KG1 (cell line): ENCODE measurements at places on chromosomes 16 and 17.

GRCh38 chr16:23826528-23827045, 9.2 kb upstream of the PRKCB start:
- DNase-seq = peak; percentile 77

- no peak for DNase-seq
These were observed 116.3 kb downstream of the USP22 start for GRCh38 chr17:20926532-20926931.

GRCh38 chr17:77126519-77126918, 14.2 kb upstream of the SEC14L1 start:
- no peak for DNase-seq

GRCh38 chr16:86259499-86259898, 250.8 kb upstream of the FOXF1 start:
- DNase-seq = no peak

DNA sequence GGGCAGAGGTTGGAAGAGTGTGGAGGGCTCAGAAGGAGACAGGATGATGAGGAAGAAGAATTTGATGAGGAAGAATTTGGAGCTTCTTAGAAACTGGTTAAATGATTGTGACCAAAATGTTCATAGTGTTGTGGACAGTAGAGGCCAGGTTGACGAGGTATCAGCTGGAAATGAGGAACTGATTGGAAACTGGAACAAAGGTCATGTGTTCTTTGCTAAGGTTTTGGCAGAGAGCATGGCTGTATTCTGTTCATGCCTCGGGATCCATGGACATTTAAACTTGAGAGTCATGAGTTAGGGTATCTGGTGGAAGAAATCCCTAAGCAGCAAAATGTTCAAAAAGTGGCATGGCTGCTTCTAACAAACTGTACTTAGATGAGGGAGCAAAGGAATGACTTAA, 19.3 kb downstream of the CHMP6 start:
- no peak for DNase-seq

DNA sequence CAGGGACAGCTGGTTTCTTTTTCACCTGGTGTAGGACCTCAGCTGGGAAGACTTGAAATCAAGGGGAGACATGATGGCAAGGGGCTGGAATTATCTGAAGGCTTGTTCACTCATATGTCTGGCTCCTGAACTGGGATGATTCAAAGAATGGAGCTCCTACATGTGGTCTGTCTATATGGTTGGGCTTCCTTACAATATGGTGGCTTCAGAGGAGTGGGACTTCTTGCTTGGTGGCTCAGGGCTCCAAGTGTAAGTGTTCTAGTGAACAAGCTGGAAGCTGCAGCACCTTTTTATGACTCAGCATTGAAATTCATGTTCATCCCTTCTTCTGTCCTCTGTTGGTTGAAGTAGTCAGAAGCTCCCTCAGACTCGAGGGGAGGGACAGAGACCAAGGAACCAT, 127.9 kb downstream of the MSI2 start:
- DNase-seq = no peak

- no peak for DNase-seq
These were observed 112.0 kb upstream of the METRNL start for GRCh38 chr17:82967268-82968032.

- no peak for DNase-seq
These were observed 37.1 kb downstream of the C16orf87 start for GRCh38 chr16:46793841-46794240.

- DNase-seq = no peak
These were observed 325.7 kb upstream of the TBX2 start for GRCh38 chr17:61073799-61074513.

DNA sequence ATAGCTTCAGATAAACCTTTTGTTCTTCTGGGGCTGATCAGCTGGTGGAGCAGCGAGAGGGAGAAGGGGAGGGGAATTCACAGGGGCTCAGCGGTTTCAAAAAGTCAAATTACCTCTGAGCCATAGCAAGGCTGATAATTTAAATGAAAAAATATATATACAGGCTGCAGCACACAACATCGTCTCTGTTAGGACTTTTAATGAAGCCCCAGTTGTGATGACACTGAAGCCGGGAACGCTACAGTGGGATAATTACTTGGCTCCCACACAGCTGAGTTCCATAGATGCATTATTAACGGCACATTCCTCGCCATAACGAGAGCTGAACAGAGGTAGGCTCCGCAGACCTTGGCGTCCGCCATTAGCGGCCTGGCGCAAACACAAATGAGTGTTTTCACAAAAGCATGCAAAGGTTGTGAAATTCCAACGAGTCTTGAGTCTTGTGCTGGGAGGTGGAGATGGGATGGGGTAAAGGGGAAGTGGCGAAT, 216.0 kb downstream of the C16orf78 start:
- DNase-seq = no peak

- DNase-seq = no peak
These were observed 49.5 kb downstream of the BMERB1 start for GRCh38 chr16:15483857-15484256.

DNA sequence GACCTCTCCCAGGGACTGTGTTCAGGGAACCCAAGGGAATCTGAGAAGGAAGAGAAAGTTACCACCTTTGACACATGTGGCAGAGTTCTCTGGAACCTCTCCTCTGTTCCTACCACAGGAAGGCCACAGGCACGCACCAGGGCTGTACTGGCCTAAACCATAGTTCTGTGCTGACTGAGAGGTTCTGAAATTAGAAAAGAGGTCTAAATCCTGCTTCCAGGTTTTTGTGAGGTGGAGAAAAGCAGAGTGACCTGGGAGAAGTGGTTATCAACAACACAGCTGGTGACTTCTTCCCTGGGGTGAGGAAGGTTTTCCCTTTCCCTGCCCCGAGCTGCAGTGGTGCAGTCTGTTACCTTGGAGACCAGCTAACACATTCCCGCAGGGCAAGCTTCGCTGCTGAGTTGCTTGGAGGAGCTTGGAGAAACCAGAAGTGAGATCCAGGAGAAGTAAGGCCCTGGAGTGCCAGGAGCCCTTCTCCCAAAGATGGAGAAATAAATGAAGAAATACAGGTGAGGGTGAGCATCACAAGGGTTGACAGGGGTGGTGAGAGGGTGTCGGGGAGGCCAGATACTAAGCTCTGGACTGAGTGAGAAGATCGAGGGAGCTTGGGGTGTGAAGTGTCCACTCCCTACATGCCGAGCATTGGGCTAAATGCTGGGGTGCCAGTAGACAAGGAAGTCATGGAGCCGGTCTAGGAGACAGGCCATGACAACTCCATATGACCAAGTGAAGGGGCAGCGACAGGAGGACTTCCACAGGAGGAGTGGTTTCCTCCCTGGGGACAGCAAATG, at the start of gene VWA3A:
Gene VWA3A (plus strand): TSS at position 399 of the 791 bp plus-strand sequence. CDS start 97 bp downstream, at position 496.
- DNase-seq = no peak

DNA sequence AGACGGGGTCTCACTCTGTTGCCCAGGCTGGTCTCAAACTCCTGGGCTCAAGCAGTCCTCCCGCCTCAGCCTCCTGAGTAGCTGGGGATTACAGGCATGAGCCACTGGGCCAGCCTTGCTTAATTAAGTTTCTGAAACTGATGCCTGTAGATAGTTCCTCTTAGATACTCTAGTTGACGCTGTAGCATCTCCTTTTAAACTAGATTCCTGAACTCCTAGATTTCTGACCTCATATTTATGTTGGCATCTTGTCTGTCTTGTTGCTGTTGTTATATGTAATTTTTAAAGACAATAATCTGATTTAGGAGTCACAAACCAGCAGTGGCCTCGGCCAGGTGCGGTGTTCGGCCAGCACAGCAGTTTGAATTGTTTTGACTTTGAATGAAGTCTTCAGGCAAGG, 37.5 kb downstream of the DHRS7B start:
- no peak for DNase-seq

GRCh38 chr17:74464730-74465377, 1.6 kb upstream of the CD300A start:
- DNase-seq = no peak

DNA sequence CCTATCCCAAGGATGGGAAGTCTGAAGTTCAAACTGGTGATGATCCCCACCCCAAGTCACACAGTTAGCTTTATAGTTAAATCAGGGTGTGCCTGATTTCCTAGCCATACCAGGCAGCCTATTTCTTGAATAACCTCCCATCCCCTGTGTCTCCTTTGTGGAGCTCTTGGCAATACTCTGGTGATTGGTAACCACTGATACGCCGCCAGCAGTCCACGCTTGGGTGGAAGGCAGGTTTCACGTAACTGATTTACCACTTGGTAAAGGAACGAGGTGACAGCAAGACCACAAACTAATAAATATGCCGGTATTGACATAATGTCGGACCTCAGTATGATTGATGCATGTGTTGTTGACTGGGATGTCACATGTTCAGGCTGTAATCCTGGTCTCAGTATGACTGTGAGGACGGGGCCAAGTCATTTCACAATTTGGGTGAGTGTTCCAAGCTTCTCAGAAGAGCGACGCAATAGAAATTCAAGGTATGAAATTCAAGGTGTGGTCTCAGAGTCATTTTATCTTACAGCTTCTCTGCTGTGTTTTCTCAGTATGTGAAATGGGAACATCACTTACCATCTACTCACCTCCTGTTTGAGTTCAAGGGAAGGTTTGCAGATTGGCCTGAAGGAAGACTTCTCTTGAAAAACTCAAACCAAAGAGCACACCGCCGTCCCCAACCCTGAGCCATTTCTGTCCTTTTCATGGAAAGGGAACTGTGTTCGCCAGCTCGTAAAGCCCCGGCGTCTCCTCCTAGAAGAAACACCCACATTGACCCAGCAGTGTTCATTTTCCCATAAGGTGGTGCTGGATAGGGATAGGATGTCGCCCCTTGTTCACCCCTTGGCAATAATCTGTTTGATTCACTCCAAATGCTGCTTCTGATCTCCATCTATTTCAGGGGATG, 678.9 kb downstream of the WWOX start:
- no peak for DNase-seq

GRCh38 chr16:11429823-11430222, 84.6 kb downstream of the RMI2 start:
- no peak for DNase-seq

DNA sequence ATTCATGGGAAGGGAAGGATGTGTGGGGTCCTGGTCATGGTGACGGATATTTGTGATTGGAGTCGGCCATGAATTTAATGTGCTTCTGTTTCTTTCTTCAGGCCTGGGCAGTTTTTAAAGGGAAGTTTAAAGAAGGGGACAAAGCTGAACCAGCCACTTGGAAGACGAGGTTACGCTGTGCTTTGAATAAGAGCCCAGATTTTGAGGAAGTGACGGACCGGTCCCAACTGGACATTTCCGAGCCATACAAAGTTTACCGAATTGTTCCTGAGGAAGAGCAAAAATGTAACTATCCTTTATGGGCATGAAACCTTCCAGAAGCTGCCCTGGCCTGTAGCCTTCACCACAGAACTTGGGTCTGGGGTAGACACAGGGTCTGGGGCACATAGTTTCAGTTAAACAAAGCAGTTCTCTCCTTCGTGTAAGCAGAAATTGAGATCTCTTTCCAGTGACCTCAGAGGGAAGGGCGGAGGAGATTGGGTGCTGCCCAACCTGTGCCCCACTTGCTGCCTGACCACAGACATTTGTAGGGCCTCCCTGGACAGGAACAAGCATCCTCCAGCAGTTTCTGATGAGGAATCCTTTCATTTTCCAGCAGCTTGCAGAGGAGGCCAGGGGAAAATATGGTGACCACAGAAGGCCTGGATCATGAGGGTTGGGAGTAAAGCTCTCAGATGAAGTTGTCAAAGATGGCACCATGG, 10.1 kb downstream of the IRF8 start:
- DNase-seq = no peak

DNA sequence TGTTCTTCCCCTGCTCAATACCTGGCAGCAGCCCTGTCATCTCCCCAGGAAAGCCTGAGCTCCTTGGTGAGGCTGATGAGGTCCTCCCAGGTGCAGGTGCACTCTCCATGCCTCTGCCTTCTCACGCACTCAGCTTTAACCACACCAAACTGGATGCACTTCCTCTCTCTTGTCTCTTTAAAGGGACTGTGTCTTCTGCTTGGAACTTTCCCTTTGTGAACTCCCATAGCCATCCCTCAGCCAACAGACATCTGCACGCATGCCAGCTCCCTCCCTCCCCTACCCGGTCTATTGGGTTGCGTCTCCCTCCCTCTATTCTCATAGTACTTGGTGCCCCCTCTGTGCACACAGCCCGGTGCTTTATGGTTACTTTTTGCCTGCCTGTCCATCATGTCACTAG, 231.2 kb downstream of the MSI2 start:
- DNase-seq = no peak

DNA sequence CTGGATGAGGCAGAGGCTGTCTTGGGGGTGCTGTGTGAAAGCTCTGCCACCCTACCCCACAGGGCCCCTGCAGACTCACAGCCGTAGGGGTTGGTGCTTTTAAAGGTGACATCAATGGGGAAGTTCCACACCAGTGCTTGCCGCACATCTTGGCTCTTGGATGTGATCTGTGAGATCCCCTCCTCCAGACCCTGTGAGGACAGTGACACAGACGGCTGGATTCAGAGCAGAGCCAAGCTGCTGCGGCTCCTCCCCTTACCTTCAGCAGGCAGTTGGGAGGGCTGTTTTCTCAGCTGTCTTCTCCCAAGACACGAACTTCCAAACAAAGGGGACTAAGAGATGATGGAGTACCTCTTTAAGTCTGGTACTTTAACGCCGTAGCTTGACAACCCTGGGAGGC, 4.8 kb downstream of the B9D1 start:
- no peak for DNase-seq

DNA sequence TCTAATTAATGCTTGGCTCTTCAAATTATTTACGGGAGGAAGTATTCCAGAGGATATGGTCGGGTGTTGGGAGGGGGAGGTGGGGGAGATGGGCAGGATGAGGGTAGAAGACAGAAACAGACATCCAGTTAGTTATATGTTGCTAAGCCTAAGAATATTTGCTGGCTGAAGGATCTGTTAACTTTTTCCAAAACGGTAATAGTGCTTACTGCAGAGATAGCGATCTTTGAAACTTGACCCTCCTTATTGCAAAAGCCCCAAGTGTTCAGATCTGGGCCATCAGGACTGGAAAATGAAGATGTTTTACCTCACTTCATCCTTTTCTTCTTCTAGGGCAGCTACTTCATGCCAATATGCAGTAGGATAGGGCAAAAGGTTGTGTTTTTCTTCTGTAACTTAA, 27.0 kb upstream of the MMD start:
- no peak for DNase-seq

DNA sequence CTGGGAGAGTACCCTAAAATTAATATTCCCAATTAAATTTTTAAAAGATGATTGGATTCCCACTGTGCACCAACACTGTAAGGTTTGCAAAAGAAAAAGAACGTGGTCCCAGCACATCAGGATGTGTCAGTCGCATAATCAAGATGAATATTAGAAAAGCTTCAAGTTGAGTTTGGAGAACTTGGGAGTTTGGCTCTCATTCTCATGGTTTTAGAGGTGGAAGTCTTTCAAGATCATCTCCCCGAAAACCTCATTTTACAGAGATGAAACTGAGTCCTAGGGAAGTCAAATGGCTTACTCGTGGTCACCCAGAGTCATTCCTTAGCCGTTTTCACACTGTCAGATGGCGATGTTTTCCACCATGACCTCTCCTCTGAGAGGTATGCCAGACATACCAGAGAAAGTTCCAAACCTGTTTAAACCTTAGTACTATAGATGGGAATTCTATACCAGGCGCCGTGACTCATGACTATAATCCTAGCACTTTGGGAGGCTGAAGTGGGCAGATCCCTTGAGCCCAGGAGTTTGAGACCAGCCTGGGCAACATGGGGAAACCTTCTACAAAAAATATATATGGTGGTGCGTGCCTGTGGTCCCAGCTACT, 1.2 kb downstream of the SEC14L1 start:
- DNase-seq = no peak
